ENCODE measurements at places on chromosomes 12 and 14. TPM values are rescaled to one million over a fixed set of nuclear protein-coding genes. Genes with fewer than 3 reads are reported as not detected.

The C12orf54 gene
- not detected for polyA plus RNA-seq

The LBHD2 gene
- polyA plus RNA-seq = 0.17 TPM

The SIX6 gene
- polyA plus RNA-seq = not detected

The OAS3 gene
- polyA plus RNA-seq = 6.6 TPM

The IRAK3 gene
- 8.0 TPM for polyA plus RNA-seq

The FKBP4 gene
- 38.3 TPM for polyA plus RNA-seq

The SOAT2 gene
- not detected for polyA plus RNA-seq

The ASIC1 gene
- 9.7 TPM for polyA plus RNA-seq

The CMA1 gene
- 0.14 TPM for polyA plus RNA-seq

The TNFAIP2 gene
- 43.3 TPM for polyA plus RNA-seq

The CDKN1B gene
- polyA plus RNA-seq = 47.8 TPM

The AKT1 gene
- 175 TPM for polyA plus RNA-seq

The GALNT16 gene
- 40.9 TPM for polyA plus RNA-seq

The FOXN4 gene
- 0.12 TPM for polyA plus RNA-seq

The LALBA gene
- not detected for polyA plus RNA-seq

The NGB gene
- polyA plus RNA-seq = not detected
